Femur (tissue), 1 donor: ENCODE measurements at places on chromosomes 7 and 10.

DNA sequence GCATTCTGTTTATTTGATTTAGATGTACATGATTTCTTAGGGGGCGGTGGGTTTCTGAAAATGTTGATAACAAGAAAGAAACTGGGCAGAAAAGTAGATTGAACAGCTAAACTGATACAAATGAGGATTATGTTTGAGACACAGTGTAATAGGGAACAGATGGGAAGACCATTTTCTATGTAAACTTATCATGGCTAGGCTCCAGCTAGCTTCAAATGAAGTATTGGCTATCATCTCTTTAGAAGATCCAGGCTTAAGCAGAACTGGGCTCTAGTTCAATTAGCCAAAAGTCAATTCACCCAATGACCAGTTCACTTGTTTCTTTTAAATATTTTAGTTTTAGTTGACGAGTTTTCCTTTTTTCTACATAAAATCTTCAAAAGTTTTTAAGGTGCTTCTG lies 639.5 kb downstream of the ANKRD7 start:
- no peak for DNase-seq

DNA sequence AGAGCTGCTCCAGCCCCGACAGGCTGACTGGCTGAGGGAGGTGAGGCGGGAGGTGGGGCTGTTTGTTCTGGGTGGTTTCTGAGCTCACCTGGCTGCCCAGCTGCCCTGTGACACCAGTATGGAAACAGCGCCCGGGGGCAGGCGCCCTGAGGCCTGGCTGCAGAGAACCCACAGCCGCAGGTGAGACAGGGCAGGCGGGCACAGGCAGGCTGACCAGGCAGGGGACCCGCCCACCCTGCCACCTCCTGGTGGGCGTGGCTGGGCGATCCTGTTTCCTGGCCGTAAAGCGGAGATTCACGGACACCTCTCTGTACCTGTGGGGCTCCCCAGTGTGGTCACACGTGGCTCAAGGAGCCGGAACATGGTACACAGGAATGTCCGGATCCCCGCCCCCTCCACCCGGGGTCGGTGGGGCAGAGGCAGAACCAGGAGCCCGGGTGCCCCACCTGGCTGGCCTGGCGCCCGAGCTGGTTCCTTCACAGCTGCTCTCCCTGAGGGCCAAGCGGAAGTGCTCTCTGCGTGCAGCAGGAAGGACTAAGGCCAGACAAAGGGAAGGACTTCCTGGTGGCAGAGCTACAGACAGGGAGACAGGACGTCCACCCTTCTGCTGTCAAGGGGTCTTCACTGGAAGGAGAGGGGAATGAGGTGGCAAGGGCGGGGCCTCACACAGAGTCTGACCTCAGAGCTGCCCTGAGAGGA lies 3.9 kb downstream of the MICALL2 start:
- DNase-seq: no peak

- DNase-seq: no peak
Observed at GRCh38 chr7:31663072-31663471, 23.9 kb upstream of the PPP1R17 start.

DNA sequence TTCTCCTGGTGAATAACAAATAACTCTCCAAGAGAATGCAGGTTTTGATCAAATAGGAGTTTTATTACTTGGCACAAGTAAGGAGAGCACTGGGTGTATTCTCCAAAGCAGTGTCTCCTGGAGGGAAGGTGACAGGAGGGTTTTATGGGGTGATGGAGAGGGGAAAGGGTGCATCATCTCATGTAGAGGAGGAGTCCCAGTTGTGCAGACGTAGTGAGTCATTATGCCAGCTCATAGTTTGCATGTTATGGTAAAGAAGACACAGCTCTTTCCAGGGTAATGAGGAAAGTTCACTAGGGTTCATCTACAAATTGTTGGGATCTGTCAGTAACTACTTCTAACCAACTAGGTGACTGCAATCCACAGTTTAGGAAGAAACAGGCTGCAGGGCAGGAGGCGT lies 347.9 kb upstream of the MEOX2 start:
- no peak for DNase-seq
